ENCODE measurements at places on chromosomes 4 and X. TPM values are rescaled to one million over a fixed set of nuclear protein-coding genes. Genes with fewer than 3 reads are reported as not detected.

SPOCK3 gene
- not detected for total RNA-seq

GAGE1 gene
- not detected for total RNA-seq

CCDC158 gene
- 4.3 TPM for total RNA-seq

TSPAN7 gene
- total RNA-seq: 25.9 TPM

SLC38A5 gene
- 12.1 TPM for total RNA-seq

DNA sequence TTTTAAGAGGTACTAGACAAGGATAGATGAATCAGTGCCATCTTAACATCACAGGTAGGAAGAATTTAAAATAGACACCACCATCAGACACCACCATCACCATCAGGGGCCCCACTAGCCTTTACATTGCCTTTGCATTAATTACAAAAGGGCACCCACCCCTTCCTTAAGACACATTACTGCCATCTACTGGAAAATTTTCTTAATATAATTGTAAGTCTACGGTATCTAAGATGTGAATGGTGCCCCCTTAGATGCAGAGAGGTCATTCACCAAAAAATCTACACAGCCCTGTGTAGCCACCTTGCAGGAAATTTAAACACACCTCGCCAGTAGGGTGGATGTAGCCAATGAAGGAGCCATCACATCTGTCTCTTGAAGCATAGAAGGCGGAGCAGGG is 184.1 kb downstream of the MID1IP1 start:
- H3K4me3 ChIP-seq: no peak overlapping the region
- H3K4me1 ChIP-seq: no peaks in the 10 kb centered on the region
- H3K27ac ChIP-seq: no peak overlapping the region
- DNase-seq: no peak
- no peaks in the 10 kb centered on the region for H3K27me3 ChIP-seq
- H3K36me3 ChIP-seq: no peaks in the 10 kb centered on the region

- no peaks in the 10 kb centered on the region for H3K4me1 ChIP-seq
- H3K27me3 ChIP-seq: no peaks in the 10 kb centered on the region
- no peaks in the 10 kb centered on the region for H3K36me3 ChIP-seq
- no peak for DNase-seq
- H3K27ac ChIP-seq: no peak overlapping the region
These were observed 15.0 kb upstream of the OTUD4 start for GRCh38 chr4:145195167-145195952.

- no peaks in the 10 kb centered on the region for H3K36me3 ChIP-seq
- DNase-seq: no peak
- no peaks in the 10 kb centered on the region for H3K4me1 ChIP-seq
- no peak overlapping the region for H3K4me3 ChIP-seq
- H3K27ac ChIP-seq: no peak overlapping the region
These were observed 128.9 kb upstream of the LIMCH1 start for GRCh38 chr4:41408859-41409593.

DNA sequence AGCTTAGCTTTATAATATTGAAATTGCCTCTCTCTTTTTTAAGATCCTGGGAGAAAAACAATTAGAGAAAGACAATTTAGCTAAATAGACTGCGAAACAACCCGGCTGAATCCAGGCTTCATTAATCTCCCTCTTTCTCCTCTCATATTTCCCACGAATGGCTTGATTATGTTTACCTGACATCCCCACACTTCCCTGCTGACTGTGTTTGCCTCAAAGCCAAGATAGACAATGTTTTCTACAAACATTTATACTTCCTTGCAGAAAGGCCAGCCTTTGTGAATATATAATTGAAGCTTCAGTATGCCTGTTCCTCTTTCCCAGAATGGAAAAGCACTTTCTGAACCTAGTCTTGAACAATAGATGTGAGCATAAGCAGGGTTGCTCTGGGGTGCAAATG is 566.8 kb downstream of the PDHA2 start:
- no peak overlapping the region for H3K4me3 ChIP-seq
- no peak overlapping the region for H3K27ac ChIP-seq
- DNase-seq: no peak
- H3K27me3 ChIP-seq: no peaks in the 10 kb centered on the region
- H3K36me3 ChIP-seq: no peaks in the 10 kb centered on the region

DNA sequence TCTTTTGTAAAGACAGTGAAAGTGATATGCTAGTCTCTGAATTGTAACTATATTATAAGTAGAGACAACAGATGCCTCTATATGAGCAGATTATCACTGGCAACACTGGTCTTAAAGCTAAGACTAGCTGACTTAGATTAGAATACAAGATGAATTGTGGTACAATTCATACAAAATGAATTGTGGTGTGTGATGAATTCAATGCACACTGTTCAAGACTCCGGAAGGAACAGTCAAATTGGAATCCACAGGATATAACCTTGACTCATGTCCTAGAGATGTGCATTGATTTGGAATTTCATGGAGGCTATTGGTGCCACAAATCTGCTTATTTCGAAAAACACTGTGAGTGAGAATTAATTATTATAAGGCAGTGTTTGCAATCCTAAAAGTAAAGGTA is 701.8 kb downstream of the PCDH7 start:
- no peak overlapping the region for H3K27ac ChIP-seq
- H3K36me3 ChIP-seq: no peaks in the 10 kb centered on the region

DNA sequence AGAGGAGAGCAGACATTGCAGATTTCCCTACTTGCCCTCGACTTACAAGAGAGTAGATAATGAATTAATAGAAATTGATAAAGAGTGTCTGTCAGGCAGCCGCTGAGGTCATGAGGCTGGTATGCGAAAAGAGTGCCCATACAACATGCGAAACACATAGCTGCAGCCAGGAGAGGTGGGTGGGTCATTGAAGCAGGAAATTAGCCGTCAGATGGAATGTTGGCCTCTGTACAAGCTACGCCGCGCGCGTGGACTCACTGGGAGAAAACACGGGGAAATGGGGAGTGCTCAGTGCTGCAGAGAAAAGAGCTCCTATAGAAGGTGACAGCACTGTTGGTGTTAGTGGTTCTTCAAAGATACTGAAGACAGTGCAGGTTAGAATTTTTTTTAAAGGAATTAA is 125.1 kb downstream of the RAPGEF2 start:
- peak overlapping the region; percentile 50 for H3K4me3 ChIP-seq
- H3K36me3 ChIP-seq: no peaks in the 10 kb centered on the region
- DNase-seq: peak; percentile 65
- no peaks in the 10 kb centered on the region for H3K4me1 ChIP-seq
